ENCODE measurements at places on chromosomes 1 and 21. TPM values are rescaled to one million over a fixed set of nuclear protein-coding genes. Genes with fewer than 3 reads are reported as not detected.
A peak's percentile ranks its signal among the peaks of the same experiment; 100 is the strongest.

The CCDC17 gene
- polyA plus RNA-seq, result 1.6 TPM

The NR1I3 gene
- polyA plus RNA-seq, result 3.8 TPM

The FABP3 gene
- 79.5 TPM for polyA plus RNA-seq

The MMP23B gene
- polyA plus RNA-seq, result 19.1 TPM

The WNT4 gene
- 6.7 TPM for polyA plus RNA-seq

The LORICRIN gene
- not detected for polyA plus RNA-seq

The AMPD1 gene
- polyA plus RNA-seq, result not detected

The CELA2B gene
- 0.76 TPM for polyA plus RNA-seq

DNA sequence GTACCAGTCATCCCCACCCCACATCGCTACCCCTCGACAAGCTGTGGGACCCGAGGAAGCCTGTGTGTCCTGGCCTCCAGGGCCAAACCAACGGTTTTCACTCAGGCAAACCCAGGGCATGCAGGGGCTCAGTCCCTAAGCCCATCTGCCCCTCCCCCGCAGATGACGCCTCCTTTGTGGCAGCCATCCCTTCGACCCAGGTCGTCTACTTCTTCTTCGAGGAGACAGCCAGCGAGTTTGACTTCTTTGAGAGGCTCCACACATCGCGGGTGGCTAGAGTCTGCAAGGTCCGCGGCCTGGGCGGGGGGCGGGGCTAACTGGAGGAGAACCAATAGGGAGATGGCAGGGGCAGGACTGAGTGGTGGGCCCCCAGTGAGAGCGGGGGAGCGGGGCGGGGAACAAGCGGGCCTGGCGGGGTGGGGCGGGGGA lies 7.4 kb downstream of the SEMA4A start:
- peak; percentile 75 for DNase-seq

DNA sequence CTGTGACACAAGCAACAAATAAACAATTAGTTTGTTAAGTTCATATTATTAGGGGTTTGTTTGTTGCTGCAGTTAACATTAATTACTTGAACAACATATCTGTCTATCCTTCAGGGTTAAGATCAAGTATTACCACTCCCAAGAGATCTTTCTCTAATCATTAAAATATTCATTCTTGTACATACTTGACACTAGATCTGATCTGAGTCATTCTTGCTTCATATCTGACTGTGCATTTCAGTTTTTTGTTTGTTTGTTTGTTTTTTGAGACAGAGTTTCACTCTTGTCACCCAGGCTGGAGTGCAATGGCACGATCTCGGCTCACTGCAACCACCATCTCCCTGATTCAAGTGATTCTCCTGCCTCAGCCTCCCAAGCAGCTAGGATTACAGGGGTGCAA lies 613.3 kb upstream of the PLXNA2 start:
- no peak for DNase-seq

DNA sequence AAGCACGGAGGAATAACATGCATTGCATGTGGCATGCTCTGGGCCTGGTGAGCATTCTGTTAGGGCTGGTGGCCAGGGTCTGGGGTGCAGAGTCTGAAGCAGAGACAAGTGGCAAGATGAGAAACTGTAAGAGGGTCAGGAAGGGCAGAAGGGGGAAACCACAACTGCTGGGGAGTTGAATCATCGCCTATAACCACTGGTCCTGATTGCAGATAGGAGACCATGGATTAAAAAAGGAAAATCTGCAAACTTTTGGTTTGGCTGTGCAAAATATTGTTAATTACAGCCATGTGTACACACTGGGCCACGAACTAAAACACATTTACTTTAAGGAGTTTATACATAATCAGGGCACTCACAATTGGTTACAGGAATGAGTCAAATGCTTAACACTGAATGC lies 76.6 kb downstream of the TGFBR3 start:
- no peak for DNase-seq

- no peak for DNase-seq
Observed at GRCh38 chr1:33092438-33092837, 11.5 kb downstream of the AZIN2 start.

- no peak for DNase-seq
Observed at GRCh38 chr1:202122639-202123335, at the start of gene GPR37L1. Gene GPR37L1, plus strand, starts transcription at chr1:202122917. Its CDS starts 47 bp downstream, at chr1:202122964.

DNA sequence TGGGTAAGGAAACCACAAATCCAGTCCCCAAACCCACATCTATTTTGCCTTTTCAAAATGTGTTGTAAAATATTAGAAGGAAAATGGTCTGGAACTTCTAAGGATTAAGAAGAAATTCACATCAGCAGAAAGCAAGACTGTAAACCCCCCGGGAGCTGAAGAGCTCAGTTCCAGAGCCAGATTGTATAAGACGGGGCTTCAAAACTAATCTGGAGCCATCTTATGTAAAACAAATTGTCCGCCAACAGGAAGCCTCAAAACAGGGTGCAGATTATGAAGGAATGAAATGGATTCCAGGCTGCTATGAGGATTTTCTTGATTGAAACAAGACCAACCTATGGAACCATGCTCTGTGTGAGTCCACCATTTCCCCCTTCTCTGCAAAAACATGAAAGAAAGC lies 25.1 kb upstream of the HUNK start:
- no peak for DNase-seq

DNA sequence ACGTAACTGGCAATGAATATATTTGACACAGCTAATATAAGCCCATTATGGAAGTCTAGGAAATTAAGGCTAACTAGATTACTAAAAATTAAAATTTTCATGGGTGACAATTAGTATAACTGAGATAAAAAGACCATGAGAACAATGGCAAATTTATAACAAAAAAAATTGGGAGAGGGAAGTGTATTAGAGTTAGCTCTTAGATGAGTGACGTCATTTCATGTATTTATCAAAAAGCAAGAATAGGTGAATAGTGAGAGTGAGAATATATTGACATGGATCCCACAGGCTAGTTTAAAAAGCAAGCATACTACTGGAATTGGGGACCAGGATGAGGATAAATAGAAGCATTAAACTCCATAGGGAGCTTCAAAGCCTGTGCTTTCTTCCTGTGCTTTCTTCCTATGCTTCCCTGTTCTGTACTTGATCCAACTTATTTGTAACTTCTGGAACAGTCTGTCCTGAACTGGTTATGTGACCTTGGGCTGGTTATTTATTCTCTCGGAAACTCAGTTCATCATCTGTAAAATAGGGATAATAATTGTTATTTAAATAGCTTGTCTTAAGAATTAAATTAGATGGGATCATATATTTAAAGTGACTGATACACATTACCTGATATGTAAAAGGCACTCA lies 9.1 kb downstream of the BCL9 start:
- DNase-seq, result no peak

DNA sequence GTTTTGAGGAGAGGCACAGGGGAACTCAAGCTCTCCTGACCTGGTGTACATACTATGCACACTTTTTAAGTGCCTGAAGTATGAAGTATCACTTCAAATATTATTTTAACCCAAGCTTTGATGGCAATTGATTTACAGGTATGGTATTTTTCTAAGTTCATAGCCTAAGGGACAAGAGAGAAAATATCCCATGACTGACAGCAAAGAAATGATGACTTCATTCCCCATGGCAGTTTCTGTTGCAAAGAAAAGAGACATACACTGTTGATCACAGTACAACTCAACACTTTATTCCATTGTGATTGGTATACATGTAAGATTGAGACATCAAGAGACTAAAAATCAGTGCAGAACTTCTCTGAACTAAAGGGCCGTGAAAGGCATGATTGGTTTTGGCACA lies 41.8 kb upstream of the BCL10 start:
- DNase-seq, result no peak

DNA sequence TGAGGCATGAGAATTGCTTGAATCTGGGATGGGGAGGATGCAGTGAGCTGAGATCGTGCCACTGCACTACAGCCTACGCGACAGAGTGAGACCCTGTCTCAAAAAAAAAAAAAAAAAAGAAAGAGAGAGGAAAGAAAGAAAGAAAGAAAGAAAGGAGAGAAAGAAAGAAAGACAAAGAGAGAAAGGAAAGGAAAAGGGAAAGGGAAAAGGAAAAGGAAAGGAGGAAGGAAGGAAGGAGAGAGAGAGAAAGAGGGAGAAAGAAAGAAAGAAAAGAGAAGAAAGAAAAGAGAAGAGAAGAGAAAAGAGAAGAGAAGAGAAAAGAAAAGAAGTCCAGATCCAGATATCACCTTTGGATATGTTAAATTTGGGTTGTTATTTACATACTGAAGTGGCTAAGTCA lies 106.0 kb downstream of the DPYD start:
- DNase-seq, result no peak

GRCh38 chr1:170377440-170377839 lies 154.5 kb upstream of the GORAB start:
- no peak for DNase-seq

DNA sequence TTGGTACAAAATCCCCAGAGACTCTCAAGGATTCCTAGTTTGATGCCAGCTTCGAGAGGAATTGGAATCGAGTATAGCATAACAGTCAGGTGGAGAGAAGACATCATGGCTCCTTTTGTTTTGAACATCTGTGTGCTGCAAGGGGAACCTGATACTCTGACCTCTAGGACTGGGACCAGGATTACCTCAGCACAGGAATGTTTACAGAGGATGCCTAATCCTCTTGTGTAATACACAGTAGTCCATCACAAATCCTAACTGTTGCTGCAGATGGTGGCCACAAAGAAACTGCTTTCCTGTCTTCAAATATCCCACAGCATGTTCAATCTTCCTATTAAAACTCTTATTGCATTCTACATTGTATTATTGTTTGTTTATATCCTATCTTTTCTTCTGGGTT lies 111.8 kb upstream of the PRMT6 start:
- no peak for DNase-seq

DNA sequence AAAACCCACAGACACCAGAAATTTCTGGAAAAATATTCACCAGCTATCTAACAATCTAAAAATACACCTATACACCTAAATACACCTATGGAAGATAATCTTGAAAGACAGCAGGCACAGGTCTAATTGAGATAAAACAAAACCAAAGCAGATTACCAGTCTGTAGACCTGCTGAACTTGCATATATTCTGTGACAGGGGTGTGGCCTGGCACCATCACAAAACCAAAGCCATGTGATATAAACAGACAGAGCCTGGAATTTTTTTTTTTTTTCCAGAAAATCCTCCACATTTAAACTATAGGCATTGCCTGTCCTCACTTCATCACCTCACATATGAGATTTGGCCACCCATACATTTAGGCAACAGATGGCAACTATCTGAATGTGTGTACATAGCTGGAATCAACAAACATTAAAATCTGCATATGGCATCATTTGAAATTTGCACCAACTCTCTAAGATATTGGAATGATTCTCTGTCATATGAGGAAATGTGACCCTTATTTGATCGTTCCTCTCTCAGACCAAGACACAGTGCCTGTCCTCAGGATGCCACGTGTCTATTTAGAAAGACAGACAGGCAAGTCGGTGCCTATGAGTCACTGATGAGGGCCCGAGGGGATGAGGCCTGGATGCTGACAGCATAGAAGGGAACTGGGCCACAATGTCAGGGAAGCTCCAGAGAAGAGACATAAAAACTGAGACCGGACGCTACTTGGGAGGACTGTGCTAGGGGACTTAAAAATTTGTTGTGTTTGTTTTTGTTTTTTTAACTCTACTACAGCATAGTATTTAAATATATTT lies 32.6 kb downstream of the NMNAT2 start:
- no peak for DNase-seq

DNA sequence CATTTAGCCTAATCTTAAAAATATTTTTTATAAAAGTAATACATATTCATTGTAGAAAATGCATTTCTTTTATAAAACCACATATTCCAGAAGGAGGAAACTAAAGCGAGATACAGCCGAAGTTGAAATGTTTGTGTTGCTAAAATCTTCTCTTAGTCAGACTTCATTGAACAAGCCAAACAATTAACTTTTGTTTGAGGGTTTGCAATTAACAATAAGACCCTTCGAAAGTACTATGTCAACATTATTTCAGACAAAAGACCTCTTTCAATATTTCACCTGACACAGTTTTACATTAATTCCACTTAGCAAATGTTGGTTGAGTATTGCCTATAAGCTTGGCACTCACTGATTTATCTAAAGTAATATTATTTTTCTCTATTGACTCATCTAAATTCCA lies 354.0 kb upstream of the ADAMTS5 start:
- DNase-seq, result no peak

DNA sequence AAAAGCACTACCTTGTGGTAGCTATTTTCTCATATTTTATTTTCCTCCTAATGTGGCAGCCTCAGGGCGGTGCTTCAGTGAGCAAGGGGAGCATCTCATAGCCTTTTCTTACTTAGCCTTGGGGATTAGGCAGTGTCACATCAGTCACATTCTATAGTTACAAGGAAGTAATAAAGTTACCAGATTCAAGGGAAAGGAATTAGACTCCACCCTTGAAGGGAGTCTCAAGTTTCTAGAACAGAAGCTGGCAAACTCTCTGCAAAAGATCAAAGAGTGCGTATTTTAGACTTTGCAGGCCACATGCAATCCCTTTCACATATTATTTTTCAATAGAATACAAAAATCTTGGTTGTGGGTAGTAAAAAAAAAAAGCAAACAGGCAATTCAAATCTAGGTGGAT lies 350.4 kb downstream of the AMY1C start:
- DNase-seq, result peak; percentile 2

GRCh38 chr1:26582836-26583460 lies 53.4 kb downstream of the RPS6KA1 start:
- DNase-seq, result no peak

- DNase-seq, result no peak
Observed at GRCh38 chr1:231139125-231139649, 22.7 kb upstream of the TRIM67 start.

GRCh38 chr1:181139631-181140061 lies 51.1 kb downstream of the IER5 start:
- no peak for DNase-seq

- DNase-seq, result no peak
Observed at GRCh38 chr21:39456665-39457064, 4.9 kb downstream of the SH3BGR start.

DNA sequence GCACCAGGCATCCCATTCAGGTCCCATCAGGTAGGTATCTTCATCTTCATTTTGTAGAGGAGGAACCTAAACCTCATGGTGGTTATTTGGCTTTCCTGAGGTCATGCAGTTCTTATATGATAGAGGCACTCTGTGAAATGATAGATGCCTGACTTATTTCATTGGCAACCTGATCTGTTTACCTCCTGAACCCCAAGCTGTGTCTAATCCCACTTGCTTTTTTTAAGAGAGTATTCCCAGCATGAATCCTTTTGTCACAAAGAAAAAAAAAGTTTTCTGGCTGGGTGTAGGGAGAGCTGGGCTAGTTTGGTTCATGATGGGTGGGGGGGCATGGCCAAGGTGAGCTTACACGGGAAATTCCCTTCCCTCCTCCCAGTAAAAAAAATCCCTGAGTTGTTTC lies 154.2 kb downstream of the TENT5C start:
- no peak for DNase-seq

DNA sequence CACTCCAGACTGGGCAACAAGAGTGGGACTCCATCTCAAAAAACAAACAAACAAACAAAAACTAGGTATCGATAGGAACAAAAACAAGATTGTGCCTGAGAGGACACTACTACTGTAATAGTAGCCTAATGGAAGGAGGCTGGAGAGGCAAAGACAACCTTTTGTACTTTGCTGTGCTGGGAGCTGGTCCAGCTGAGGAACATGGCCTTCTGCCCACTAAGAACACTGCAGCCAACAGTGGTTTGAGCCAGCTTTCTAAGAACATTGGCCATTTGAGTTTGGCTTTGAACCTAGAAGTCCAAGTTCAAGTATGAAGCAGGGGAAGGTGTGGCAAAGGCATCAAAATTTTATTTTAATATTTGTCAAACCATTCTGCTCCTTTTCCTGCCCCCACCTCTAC lies 22.7 kb upstream of the RGS8 start:
- no peak for DNase-seq

Measured in right renal pelvis (tissue), 4 donors.